ENCODE measurements at places on chromosomes 5 and 9. TPM values are rescaled to one million over a fixed set of nuclear protein-coding genes. Genes with fewer than 3 reads are reported as not detected.

DNA sequence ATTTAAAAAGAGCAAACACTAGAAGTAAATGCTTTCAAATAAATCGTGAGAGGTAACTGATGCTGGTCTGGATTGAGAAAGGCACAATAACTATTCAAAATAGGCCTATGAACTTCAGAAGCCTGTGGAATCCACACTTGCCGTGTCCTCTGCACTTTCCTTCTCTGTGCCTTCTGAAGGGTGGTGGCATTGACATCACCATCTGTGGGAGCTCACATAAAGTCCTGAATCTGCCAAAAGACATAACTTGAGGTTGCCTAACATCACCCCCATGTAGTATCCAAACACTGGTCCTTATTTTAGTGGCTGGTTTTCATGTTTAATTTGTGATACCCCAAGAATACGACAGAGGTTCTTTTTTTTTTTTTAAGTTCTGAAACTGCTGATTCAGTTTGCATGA, 59.8 kb downstream of the IRF1 start:
- DNase-seq = no peak

GRCh38 chr5:132270335-132270665, 12.8 kb downstream of the PDLIM4 start:
- no peak for DNase-seq

DNA sequence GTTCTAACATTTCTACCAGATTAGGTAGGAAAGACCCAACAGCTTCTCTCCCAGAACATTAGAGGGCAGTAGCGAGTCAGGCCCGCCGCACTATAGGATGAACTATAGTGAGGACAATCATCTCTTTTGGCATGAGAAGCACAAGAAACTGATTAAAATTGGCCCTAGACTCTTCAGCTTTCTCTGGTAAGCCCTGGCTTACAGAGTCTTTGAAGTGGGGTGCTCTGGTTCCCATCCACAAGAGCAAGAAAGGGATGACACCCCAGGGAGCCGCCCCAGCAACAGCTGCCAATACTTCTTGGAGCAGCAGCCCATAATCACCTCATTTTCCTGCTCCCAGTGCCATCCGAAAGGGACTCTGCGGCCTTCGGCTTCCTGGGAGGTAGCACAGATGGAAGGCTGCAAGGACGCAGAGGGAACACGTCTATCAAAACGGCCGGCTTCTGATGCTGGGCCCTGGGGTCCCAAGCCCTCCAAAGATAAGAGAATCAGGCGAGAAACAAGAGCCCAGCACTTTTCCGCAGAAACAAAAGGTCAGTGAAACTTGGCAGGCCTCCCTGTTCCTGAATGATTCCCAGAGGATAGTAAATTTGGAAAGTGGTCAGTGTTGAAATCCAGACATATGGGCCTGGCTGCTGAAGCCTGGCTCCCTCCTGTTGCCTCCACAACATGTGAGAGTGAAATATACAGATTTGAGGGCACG, 69.3 kb downstream of the HSD17B3 start:
- peak; percentile 31 for DNase-seq

- no peak for DNase-seq
Observed at GRCh38 chr5:16926417-16926816, 9.7 kb downstream of the MYO10 start.

DNA sequence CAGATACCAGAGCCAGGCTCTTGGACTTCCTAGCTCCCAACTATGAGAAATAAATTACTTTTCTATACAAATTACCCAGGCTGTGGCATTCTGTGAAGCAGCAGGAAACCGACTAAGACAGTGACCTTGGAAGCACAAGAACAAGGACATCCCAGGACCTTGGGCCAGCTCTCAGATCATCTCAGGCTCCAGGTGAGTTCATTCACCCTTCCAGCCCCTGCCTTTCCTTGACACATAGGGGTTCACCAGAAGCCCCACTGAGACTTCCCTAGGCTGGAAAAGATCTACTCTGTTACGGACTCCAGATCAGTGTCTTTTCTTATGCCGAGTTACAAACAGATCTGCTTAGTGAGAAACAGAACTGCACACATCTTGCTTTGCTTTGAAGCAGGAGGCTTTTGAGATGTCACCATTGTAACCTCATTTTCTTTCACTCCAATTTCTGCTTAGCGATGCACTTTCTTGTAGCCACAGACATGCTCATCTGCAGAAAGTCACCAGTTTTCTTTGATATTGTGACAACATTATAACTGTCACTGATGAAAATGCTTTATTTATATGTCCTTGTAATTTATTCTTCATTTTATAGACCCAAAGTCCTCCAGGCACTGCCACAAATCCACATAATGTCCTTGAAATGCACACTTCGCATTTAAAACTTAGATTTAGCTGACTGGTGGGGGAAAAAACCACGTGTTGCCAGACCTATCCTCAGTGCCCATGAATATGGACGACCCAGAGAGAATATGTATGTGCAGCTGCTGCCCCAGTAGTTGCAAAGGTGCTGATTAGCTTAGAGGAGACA, 8.1 kb downstream of the CD180 start:
- DNase-seq = no peak

- no peak for DNase-seq
Observed at GRCh38 chr9:99056886-99057664, 47.8 kb upstream of the TGFBR1 start.

DNA sequence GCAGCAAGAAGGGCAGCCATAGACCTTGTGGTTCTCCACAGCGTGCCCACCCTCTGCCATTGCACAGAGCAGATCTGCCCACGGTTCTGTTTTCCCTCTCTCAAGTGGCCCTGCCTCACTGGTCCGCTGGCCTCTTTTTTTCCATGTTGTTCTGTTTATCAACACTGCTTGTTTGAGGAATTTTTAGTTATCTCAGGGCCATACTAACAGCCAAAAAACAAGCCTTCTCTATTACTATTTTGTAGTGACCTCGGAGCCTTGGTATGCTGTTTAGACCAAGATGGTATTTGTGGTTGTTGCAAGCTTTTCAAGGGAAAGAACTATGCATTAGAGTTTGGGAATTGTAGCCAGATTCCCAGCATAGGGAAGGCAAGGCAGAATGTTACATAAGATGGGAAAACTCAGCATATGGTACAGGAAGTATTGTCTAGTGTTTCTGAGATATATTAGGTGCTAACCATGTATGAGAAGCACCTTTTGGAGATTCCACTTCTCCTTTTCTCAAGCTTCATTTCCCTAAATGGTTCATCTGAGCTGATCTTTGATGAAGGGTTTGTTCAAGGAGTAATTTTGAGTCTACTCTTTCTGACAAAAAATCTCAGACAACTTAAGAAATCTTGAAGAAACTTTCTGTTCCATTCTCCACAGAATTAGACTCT, 54.3 kb downstream of the NUP214 start:
- DNase-seq = no peak

- DNase-seq = no peak
Observed at GRCh38 chr9:91303741-91304415, 57.8 kb downstream of the AUH start.

GRCh38 chr5:83802686-83803085, 82.0 kb upstream of the HAPLN1 start:
- DNase-seq = no peak

GRCh38 chr9:8857926-8858595, 1058.5 kb upstream of the DMAC1 start:
- DNase-seq = peak; percentile 52

GRCh38 chr5:173004013-173004412, 20.4 kb downstream of the ATP6V0E1 start:
- no peak for DNase-seq

DNA sequence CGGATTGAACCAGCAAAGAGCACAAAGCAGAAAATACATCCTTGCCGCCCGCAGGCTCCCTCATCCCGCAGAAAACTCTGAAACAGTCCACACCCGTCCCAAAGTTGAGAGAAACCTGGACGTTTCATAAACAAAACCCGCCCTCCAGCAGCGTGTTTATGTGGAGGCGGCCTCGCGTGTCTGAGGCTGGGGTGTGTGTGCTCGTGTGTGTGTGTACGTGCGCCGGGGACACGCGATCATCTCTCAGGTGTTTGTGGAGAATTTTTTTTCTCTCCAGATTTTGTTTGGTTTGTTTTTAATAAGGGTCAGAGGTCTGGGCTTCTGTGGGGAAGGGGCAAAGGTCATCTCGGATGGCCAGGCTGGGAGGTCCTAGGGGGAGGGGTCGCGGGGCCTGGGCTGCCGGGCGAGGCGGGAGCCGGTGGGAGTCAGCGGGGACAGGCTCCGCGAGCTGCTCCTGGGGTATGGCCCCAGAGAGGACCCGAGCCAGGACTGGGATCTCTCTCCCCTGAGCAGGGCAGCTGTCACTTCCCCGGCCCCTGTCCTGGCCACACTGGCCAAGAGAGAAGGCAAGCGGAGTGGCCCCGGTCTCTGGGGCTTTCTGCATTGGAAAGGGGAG, 206.4 kb downstream of the C9orf50 start:
- DNase-seq = no peak

DNA sequence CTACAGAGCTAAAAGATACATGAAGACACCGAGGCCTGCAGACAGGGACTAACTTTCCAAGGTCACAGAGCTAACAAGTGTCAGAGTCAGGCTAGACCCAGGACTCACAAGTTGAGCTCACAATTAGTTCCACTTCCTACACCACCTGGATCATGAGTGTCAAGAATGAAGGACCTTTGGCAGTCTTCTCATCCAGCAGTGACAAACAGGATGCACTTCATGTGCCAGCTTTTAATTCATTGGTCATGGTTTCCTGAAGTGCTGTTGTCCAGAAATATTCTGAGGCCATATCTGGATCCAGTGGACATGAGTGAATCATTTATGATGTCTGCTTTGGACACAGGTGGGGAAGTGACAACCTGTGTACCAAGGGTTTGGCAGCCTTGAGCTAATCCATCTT, 77.4 kb downstream of the KCNIP1 start:
- no peak for DNase-seq

The TUSC1 gene
- 3.8 TPM for total RNA-seq

The FBP2 gene
- total RNA-seq = 0.28 TPM

The C9orf50 gene
- not detected for total RNA-seq

The SLC36A3 gene
- total RNA-seq = not detected

The SLC6A7 gene
- total RNA-seq = not detected

The PNPLA7 gene
- 3.9 TPM for total RNA-seq
